Activated T-cell treated with anti-CD3 and anti-CD28 coated beads, Interleukin-2, amount 50 U/mL, for 72 hours (primary cell): ENCODE measurements at places on chromosomes 5 and 9. TPM values are rescaled to one million over a fixed set of nuclear protein-coding genes. Genes with fewer than 3 reads are reported as not detected.

The NAIP gene
- total RNA-seq = 5.7 TPM

The C9orf57 gene
- total RNA-seq = not detected

The ZSWIM6 gene
- 8.6 TPM for total RNA-seq

The GRIN1 gene
- total RNA-seq = 1.2 TPM

DNA sequence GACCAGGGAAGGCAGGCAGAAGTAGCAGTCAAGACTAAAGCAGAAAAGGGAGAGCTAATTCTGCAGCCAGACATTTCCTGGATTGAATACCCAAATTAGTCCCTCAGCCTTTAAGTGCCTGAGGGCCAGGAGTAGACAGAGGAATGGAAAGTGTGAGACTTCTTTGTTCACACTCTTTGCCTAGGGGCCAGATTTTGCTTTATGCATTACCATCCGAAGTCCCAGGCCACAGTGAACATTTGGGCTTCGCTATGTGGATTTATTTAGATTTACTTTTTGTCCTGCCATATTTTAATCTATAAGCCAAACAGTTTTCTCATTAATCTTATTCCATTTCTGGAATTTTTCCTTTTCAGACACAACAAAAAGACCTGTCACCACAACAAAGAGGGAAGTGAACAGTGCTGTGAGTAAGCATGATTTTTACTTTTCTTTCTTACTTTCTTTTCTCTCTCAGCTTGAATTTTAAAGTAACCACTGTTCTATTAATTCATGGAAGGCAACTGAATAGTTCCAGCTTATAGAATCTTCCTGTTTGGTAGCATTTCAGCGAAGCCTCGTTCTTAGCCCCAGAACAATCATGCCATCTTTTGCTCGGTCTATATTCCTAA, 52.6 kb downstream of the PDCD1LG2 start:
- H3K36me3 ChIP-seq = peaks cover 12% of the 10 kb centered on the region
- H3K27ac ChIP-seq = no peak overlapping the region
- no peaks in the 10 kb centered on the region for H3K27me3 ChIP-seq
- H3K4me1 ChIP-seq = peaks cover 32% of the 10 kb centered on the region
